ENCODE measurements at places on chromosomes 13 and 19.

GRCh38 chr13:90673746-90674145, 673.7 kb upstream of the MIR17HG start:
- H3K27me3 ChIP-seq, result no peaks in the 10 kb centered on the region
- H3K27ac ChIP-seq, result peak overlapping the region; percentile 48

DNA sequence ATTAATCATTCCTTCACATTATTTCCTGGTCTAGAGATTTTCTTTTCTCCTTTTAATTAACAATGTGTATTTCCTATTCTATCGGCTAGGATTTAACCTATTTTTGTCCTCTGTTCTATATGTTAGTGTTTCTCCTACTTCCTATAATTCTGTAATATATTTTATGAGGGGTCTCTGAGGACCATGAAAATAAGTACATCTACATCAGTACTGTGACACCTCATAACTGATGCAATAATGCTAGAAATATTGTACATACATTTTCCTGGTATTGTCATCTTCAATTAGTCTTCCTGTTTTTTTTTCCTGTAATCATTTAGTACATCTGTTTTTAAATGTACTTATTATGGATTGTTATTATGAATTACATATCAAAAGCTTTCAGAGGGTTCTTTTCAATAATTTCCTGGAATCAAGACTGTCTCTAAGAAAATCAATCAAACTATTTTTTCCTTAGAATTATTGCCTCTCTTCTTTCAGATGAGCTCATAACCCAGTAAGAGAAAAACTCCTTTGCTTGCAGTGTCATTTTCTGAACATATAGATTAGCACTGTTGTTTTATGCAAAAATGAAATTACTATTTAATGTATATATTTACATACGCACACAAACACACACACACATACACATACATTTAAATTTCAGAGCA, 1004.3 kb downstream of the SLITRK5 start:
- H3K27me3 ChIP-seq, result no peaks in the 10 kb centered on the region
- H3K27ac ChIP-seq, result no peak overlapping the region
- DNase-seq, result no peak
- H3K4me3 ChIP-seq, result no peak overlapping the region

DNA sequence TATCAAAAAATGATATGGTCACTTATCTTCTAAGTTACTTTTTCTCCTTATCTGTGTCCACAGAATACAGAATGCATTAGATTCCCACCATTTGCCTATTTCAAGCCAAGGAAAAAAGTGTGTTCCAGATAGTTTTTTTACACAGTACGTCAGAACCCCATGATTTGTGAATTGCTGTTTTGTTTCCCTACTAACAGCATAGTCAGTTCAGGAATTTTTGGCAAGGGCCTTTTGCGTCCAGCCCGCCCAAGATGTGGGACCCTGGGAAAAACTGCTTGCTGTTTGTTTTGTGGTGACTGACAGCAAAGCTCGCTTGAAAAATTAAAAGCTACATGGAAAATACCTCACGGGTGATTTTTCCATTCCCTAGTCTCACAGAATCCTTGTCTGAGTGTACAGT, 20.4 kb upstream of the FAM216B start:
- no peaks in the 10 kb centered on the region for H3K36me3 ChIP-seq
- no peaks in the 10 kb centered on the region for H3K4me1 ChIP-seq
- H3K27ac ChIP-seq, result no peak overlapping the region
- H3K4me3 ChIP-seq, result no peak overlapping the region

GRCh38 chr13:51321836-51322235, 17.7 kb upstream of the SERPINE3 start:
- peaks cover 4% of the 10 kb centered on the region for H3K27me3 ChIP-seq
- H3K36me3 ChIP-seq, result no peaks in the 10 kb centered on the region
- no peak overlapping the region for H3K27ac ChIP-seq

GRCh38 chr13:66774046-66774445, 456.1 kb downstream of the PCDH9 start:
- H3K4me3 ChIP-seq, result no peak overlapping the region
- H3K4me1 ChIP-seq, result no peaks in the 10 kb centered on the region
- peaks cover 4% of the 10 kb centered on the region for H3K36me3 ChIP-seq
- H3K27ac ChIP-seq, result no peak overlapping the region
- no peaks in the 10 kb centered on the region for H3K27me3 ChIP-seq

GRCh38 chr13:67341406-67341805, 111.3 kb upstream of the PCDH9 start:
- H3K27ac ChIP-seq, result no peak overlapping the region
- no peaks in the 10 kb centered on the region for H3K36me3 ChIP-seq
- peaks cover 1% of the 10 kb centered on the region for H3K4me1 ChIP-seq
- H3K27me3 ChIP-seq, result peaks cover 2% of the 10 kb centered on the region

DNA sequence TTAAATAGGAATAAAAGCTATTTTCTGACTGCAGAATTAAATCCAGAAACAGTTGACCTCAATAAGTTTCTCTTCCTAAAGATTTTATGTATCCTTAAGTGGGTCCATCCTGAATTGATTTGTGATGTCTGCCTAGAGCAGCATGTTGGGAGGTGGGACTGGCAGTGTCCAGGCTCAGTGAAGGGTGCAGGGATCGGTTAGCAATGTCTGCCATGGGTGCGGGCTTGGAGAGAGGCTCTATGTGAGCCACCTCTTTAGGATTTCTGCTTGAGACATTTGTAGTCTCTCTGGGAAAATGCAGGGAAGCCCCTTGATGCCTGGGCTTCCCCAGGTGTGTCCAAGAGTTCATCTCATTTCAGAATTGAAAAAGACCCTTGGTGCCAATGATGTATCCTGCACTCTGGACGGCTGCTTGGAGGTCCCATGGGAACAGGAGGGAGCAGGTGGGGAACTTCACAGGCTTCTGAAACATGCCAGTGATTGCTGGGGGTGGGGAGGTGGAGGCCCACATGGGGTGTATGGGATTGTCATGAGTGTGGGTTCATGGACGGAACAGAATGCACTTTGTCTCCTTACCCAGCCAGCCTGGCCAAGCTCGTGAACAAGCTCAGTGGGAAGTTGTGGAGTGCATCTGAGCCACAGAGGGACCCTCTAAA, 6.2 kb upstream of the COLGALT1 start:
- no peak overlapping the region for H3K4me3 ChIP-seq
- no peak for DNase-seq
- H3K27me3 ChIP-seq, result peaks cover 8% of the 10 kb centered on the region
- no peaks in the 10 kb centered on the region for H3K4me1 ChIP-seq

- no peak for DNase-seq
- peaks cover 11% of the 10 kb centered on the region for H3K4me1 ChIP-seq
- H3K27me3 ChIP-seq, result peaks cover 4% of the 10 kb centered on the region
Measured at GRCh38 chr19:440391-441212, 20.2 kb downstream of the SHC2 start.

- no peak for DNase-seq
- no peak overlapping the region for H3K27ac ChIP-seq
- H3K27me3 ChIP-seq, result no peaks in the 10 kb centered on the region
- H3K36me3 ChIP-seq, result no peaks in the 10 kb centered on the region
- no peak overlapping the region for H3K4me3 ChIP-seq
Measured at GRCh38 chr13:19767966-19768365, 14.8 kb downstream of the PSPC1 start.

DNA sequence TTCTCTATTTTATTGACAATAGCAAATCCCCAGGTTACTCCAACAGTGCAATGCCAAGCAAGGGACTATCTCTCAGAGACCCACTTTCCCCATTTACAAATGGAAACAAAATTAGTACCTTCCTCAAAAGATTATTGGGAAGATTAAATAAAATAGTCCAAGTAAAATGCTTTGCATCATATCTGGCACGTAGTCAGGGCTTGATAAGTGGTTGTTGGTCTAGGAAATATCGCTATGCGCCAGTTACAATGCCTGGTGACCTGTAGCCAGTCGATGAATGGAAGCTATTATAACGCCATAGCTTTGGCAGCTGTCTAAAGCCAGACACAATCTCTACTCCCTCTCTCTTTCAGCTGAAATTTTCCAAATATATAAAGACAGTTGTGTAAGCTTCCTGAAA, 220.3 kb downstream of the RAP2A start:
- no peaks in the 10 kb centered on the region for H3K36me3 ChIP-seq
- DNase-seq, result no peak
- no peaks in the 10 kb centered on the region for H3K4me1 ChIP-seq
- no peaks in the 10 kb centered on the region for H3K27me3 ChIP-seq
- H3K27ac ChIP-seq, result no peak overlapping the region
- no peak overlapping the region for H3K4me3 ChIP-seq

DNA sequence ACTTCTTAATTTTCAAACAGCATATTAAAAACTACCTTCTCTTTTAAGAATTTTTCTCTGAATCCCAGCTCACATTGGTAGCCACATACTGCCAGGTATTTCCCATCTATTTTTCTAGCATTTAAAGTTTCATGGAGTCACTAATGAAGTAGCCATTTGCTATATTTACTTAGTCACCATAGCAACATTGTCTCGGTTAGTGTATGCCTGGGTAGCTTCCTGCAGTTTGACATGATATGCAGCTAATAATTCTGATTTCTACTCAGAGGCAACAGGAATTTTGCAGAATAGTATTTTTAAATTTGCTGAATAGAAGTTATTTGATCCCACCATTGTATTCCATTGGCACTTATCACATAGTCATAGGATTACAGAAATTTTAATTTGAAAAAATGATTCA, 30.9 kb upstream of the KCTD4 start:
- peaks cover 3% of the 10 kb centered on the region for H3K36me3 ChIP-seq
- H3K27ac ChIP-seq, result peak overlapping the region; percentile 68

- no peaks in the 10 kb centered on the region for H3K4me1 ChIP-seq
- no peak overlapping the region for H3K4me3 ChIP-seq
- no peak overlapping the region for H3K27ac ChIP-seq
- DNase-seq, result no peak
- H3K27me3 ChIP-seq, result peaks cover 2% of the 10 kb centered on the region
- no peaks in the 10 kb centered on the region for H3K36me3 ChIP-seq
Measured at GRCh38 chr13:63840551-63841421, 2425.1 kb upstream of the PCDH20 start.

GRCh38 chr13:77422724-77423123, 95.8 kb upstream of the MYCBP2 start:
- H3K4me1 ChIP-seq, result peaks cover 11% of the 10 kb centered on the region
- no peak overlapping the region for H3K27ac ChIP-seq
- DNase-seq, result no peak
- peaks cover 6% of the 10 kb centered on the region for H3K27me3 ChIP-seq
- no peak overlapping the region for H3K4me3 ChIP-seq

- H3K4me1 ChIP-seq, result no peaks in the 10 kb centered on the region
- H3K36me3 ChIP-seq, result peaks cover 3% of the 10 kb centered on the region
- peaks cover 9% of the 10 kb centered on the region for H3K27me3 ChIP-seq
- no peak overlapping the region for H3K27ac ChIP-seq
- H3K4me3 ChIP-seq, result no peak overlapping the region
Measured at GRCh38 chr19:15859187-15859586, 38.7 kb downstream of the CYP4F2 start.

DNA sequence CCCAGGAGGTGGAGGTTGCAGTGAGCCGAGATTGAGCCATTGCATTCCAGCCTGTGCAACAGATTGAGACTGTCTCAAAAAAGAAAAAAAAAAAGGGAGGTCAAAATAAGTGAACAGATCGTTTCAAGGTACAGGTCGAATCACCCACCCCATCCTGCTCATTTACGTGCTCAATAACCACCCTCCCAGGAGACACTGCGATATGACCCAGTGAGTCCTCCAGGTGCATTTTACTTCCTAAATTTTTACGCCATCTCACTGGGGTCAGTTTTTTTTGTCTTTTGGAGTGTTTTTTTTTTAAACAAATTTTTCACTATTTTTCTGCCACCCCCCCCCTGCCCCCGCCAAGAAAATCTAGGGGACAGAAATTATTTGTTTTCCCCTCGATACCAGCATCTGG, 68.1 kb downstream of the ZNF486 start:
- peaks cover 6% of the 10 kb centered on the region for H3K27me3 ChIP-seq
- H3K27ac ChIP-seq, result no peak overlapping the region

DNA sequence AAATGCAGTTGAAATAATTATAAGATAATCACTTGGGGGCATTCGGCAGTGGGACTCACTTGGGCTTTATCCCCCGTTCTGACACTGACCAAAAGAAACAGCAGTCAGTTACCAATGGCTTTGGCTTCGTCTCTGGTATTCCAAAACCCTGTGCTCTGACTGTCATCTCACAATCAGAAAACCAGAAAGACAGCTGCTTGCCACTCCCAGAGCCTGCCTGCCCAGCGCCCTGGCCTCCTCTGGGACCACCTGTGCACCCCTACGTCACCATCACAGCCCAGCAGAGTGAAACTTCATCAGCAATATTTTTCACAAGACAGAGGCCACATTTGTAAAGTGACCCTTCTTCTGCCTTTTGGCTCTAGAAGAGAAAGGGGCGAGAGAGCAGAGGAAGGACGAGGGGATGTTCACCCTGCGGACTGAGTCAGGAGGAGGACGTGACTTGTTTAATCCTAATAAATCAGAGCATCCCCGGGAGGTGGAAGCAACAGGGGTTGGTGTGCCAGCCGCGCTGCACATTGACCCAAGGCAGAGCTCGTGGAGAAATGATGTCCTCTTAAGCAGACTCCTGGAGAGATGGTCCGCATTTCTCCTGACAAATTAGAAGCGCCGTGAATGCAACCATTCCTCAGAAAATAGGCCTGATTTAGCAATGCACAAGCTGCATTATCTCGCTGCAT, 397.8 kb upstream of the ZNF507 start:
- no peak for DNase-seq
- peaks cover 5% of the 10 kb centered on the region for H3K36me3 ChIP-seq
- H3K4me3 ChIP-seq, result no peak overlapping the region
- peaks cover 12% of the 10 kb centered on the region for H3K4me1 ChIP-seq
- H3K27ac ChIP-seq, result no peak overlapping the region

DNA sequence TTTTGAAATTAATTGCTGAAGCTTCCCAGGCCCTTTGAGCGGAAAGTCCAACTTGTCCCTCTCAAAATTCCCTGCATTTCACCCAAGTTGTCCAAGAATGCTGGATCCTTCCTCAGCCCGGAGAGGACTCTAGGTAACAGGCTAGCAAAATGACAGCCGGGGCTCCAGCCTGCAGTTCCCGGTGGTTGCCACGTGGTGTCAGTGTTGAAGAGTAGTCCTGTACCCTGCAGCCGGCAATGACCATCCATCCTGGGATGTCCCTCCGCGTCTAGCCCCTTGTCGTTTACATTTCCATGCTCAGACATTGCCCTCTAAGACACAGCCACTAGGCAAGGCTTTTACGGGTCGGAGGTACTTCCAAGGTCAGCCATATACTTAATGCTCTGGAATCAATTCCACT, 31.4 kb upstream of the MTIF3 start:
- no peaks in the 10 kb centered on the region for H3K27me3 ChIP-seq
- no peaks in the 10 kb centered on the region for H3K36me3 ChIP-seq
- H3K27ac ChIP-seq, result no peak overlapping the region
- peak; percentile 88 for DNase-seq
- H3K4me3 ChIP-seq, result no peak overlapping the region

DNA sequence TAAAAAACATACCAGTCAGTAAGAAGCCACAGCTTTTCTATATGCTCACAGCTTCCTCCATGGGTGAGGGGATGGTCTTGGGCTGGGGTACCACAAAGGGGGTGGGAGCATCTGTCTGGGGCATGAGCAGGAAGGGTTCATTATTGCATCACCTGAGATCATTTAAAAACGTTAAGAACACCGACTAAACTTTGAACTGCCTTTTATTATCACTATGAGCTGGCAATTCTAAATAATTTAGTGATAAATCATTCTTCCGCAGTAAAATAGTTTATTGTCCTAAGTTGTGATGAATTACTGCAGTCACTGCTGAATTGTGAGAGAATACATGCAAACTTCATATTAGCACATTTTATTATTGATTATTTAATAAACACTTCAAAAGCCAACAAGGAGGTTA, 71.6 kb downstream of the KL start:
- H3K4me3 ChIP-seq, result no peak overlapping the region
- H3K27ac ChIP-seq, result no peak overlapping the region
